ENCODE measurements at places on chromosomes 2 and 18.

DNA sequence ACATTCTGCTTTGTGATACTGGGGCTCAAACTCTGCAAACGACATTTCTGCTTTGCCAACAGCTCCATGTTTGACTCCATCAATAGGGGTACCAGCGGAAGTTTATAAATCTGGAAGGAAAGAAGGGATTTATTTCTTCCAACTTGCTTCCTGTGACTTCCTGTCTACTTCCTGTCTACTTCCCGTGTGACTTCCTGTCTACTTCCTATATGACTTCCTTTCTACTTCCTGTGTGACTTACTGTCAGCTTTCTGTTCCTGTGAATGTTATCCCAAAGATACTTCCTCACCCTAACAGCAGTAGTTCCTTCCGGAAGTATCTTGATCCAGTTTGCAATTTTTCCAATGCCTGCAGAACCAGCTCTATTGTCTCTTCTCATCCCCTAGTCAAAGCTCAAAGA, 52.0 kb upstream of the MBOAT2 start:
- no peak for DNase-seq

DNA sequence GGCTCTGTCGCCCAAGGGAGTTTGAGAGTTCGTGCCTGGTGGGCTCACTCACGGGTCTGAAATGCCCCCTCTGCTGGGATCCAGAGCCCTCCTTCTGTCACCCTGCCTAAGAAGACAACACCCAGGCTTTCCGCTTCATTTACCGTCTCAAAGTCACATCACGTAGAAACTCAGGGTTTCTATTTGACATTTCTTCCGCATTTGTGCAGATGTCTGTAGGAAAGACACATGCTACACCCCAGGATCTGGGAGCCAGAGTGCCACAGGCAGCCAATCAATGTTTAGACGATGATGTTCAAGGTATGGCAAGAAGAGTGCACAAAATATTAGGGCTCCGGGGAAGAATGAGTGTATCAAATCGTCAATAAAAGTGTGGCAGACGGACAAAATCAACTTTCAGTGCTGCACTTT, 24.4 kb upstream of the ACKR3 start:
- DNase-seq, result no peak

DNA sequence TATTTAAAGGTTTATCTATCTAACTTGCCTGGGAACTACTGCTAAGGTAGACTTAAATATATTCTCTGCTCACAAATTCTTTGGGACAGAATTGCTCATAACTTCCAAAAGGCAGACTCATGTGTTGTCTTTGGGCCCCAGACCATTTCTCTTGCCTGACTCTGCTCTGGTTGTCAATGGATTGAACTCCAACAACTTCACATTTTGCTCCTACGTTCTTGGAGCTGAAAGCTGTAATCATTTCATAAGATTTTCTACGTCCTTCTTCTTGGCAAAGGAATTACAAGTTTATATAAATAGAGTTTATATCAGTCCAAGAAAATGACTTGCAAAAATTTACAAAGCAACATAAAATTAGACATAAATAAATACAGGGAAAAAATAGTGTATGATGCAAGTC, 32.9 kb upstream of the PPM1B start:
- no peak for DNase-seq

DNA sequence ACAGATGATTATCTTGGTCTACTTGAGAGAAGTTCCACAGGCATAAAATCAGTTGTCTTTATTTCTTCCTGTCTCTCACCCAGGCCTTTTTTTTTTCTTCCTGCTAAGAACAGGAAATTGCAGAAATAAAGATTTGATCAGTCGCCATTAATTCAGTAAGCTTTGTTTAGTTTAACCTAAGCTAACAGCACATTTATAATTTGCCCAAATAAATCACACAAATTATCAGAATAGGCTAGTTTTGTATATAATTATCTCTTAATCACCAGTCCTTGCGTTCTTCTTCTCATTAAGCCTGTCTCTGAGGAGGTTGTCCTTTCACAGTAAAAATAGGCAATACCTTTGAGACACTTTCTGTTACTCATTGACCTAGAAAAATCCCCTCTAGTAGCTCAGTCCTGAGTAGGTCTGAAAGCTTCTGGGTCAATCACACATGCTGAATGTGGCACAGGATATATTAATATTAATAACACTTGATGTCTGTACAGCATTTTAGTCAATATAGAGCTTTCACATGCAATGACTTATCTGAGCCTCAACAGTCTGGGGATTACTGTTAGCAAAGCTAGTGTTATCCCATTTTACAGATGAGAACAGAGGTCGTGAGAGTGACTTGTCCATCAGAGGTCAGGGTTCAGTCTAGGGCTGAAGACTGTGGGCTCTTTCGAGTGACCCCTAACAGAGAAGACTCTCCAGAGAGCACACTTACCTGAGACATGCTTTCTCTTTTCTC, 11.2 kb upstream of the STK17B start:
- no peak for DNase-seq

GRCh38 chr2:162731917-162732804, 106.4 kb downstream of the KCNH7 start:
- DNase-seq, result no peak

- peak; percentile 92 for DNase-seq
These were observed 27.4 kb downstream of the NEMP2 start for GRCh38 chr2:190507135-190507534.

DNA sequence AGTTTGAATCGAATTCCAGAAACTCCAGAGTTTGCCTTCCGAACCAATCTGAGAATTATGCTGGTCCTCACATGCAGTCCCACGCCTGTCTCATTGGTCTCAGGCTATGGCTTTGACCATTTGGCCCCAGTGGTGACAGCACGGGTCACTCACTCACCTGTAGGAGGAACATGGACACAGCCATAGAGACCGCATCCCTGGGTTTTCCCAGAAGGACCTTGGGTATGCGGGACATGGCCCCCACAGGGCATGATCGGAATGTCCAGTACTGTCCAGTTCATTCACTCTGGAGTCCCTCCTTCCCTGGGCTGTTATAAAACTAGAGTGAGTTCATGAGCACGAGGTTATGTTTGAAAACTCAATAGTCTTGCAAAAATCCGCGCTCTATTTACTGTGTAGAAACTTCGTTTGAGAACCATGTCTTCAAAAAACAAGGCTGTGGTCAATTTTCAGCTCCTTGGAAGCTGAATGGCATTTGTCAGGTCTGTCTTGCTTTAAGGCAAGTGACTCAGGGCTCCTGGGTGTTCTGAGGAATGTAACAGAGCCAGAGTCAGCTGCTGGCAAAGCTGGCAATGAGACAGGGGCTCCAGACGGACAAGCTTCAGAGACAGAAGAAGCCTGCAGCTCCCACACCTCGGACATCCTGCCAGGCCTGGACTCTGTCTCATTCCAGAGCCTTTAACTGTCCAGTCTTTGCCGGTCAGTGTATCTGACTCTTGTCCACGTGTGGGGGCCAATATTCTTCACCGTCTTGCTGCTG, 86.7 kb upstream of the TMEM18 start:
- no peak for DNase-seq

DNA sequence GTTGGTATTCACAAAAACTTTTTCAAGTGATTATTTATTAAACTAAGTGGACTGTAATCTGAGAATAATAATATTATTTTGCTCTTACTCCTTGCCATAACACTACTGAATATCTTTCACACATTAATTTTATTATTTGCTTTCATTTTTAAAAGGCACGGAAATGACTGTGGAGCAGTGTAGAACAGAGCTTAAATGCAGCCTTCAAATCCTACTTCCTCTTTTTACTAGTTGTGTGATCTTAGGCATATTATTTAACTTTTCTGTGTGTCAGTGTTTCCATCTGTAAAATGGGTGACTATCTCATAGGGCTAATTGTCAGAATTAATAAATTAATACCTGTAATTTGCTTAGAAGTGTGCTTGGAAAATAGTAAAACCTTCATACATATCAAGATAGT, 55.5 kb upstream of the SLC8A1 start:
- DNase-seq, result no peak

GRCh38 chr18:48781163-48781987, 169.4 kb downstream of the SMAD7 start:
- DNase-seq, result no peak

GRCh38 chr2:172200495-172201085, 97.9 kb upstream of the DLX2 start:
- no peak for DNase-seq

GRCh38 chr2:95379371-95379831, 23.1 kb upstream of the FAHD2A start:
- no peak for DNase-seq

GRCh38 chr2:128420776-128421175, 102.1 kb upstream of the HS6ST1 start:
- DNase-seq, result no peak

GRCh38 chr2:18312818-18313217, 247.6 kb downstream of the RDH14 start:
- DNase-seq, result no peak
